ENCODE measurements at places on chromosomes 6 and 20. TPM values are rescaled to one million over a fixed set of nuclear protein-coding genes. Genes with fewer than 3 reads are reported as not detected.

DNA sequence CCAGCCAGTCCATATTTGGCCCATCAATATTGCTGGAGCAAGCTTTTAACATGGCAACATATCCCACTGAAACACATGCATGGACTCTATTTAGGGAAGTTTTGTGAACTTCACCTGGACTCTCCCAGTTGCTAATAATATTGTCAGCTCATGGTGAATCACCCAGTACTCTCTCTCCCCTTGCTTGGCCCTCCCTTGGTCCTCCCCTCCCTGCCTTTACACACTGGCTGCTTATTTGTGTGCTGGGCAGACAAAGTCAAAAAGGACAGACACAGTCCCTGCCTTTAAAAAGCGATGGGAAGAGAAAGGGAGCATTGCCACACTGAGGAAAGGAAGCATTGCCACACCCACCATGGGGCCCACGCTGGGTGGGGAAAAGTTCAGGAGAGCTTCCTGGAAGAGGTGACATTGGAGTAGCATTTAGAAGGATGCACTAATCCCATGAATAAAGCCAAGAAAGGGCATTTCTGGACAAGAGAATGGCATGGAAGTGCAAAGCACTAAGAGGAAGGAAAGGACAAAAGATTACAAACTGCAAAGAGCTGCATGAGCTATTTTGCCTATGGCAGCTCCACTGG is 143.4 kb upstream of the EXOC2 start:
- DNase-seq: no peak

C2 gene
- 17.9 TPM for total RNA-seq

GPLD1 gene
- 5.8 TPM for total RNA-seq

DNA sequence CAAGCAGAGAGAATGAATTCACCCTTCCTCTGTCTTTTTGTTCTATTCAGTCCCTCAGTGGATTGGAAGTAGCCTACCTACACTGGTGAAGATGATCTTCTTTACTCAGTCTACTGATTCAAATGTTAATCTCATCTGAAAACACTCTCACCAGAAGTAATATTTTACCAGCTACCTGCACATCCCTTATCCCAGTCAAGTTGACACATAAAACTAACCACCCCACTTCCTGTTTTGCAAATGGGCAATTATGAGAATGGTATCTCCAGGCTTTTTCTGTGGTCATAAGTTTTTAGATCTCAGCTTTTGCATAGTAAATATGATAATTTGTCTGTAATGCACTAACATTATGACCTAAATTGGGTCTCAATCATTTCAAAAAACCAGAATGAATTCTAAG is 228.8 kb upstream of the ECI2 start:
- no peak for DNase-seq

- no peak for DNase-seq
These were observed 343.4 kb downstream of the CDC5L start for GRCh38 chr6:44730771-44731391.

GRCh38 chr20:49392745-49393144 is 89.7 kb downstream of the KCNB1 start:
- DNase-seq: no peak

PCK1 gene
- 134 TPM for total RNA-seq

SCAF8 gene
- total RNA-seq: 36.4 TPM

SLC17A1 gene
- total RNA-seq: not detected

- no peak for DNase-seq
These were observed 124.1 kb upstream of the RPS6KA2 start for GRCh38 chr6:166751051-166751595.

GRCh38 chr6:13679996-13680395 is 31.6 kb downstream of the RANBP9 start:
- DNase-seq: no peak

DNA sequence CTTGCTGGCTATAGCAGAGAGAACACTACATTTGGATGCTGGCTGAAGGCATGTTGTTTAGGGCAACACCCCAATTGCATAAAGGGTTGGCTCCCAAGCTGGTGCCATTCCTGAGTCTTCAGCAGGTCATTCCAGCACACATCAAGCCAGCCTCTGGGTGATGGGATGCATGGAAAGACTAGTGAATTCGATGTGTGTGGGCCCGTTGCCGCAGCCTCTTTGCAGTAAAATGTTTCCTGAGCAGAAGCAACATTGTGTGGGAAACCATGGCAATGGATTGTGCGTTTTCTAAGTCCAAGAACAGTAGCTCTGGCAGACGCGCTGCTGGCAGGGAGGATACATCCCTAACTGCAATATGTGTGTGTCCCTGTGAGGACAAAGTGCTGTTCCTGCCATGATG is 142.4 kb upstream of the SLC24A3 start:
- no peak for DNase-seq

DNA sequence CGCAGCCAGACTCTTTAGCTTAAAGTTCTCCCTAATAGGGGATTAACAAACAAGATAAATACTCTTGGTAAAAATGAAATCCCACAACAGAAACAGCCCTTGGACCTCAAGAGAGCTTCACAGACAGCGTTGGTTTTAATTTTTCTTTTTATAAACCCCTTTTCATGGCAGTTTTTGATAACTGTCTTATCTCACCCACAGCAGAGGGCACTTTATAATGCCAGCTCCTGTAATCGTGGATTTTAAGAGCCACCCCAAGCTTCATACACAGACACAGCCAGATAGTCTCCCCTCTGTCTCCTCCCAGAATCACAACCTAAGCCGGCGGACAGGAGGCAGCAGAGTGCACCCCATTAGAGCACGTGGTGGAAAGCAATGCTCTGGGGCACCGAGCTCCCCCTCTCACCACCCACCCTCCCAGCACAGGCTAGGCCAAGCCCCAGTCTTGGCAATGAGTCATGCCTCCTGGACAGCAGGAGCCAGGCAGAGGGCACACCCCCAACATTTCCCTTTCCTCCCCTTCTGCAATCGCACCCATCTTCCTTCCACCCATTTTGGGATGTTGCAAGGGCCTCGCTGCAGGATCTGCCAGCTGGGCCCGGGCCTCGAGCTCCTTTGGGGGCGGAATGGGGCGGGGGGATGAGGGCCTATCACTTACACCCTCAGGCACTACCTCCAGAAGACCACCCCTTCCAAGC is 2.4 kb downstream of the JAG1 start:
- DNase-seq: peak; percentile 89

ORC3 gene
- total RNA-seq: 16.1 TPM

- no peak for DNase-seq
These were observed 615.4 kb downstream of the MAFB start for GRCh38 chr20:40073535-40074111.

DNA sequence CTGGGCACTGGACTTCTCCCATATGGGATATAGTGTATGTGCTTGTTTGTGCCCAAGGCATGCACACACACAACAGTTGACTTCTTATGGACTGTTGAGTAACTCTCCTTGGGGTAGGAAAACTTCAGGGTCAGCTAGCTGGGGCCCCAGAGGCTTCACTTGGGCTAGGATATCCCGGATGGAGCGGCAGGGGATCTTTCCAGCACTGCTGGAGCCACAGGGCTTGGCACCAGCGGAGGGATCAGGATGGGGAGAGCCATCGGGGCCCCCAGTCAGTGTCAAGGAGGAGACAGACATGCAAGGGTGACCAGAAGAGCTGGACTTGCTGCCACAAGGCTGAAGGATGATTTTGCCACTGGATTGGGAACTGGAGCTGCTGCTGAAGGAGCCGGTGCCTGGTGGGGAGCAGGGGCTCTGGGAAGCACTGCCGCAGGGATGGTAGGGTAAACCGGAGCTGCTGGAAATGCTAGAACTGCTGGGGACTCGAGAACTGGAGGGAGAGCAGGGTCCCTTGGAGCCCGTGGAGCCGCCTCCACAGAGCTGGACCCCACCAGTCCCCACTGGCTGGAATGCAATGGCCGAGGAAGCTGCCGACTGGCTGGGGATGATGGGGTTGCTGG is 1.5 kb downstream of the PSORS1C1 start:
- no peak for DNase-seq

Measured in mucosa of descending colon (tissue), 3 donors.